ENCODE measurements at places on chromosomes 2 and 18.

- DNase-seq = no peak
Observed at GRCh38 chr2:185618625-185619024, 120.0 kb upstream of the FSIP2 start.

DNA sequence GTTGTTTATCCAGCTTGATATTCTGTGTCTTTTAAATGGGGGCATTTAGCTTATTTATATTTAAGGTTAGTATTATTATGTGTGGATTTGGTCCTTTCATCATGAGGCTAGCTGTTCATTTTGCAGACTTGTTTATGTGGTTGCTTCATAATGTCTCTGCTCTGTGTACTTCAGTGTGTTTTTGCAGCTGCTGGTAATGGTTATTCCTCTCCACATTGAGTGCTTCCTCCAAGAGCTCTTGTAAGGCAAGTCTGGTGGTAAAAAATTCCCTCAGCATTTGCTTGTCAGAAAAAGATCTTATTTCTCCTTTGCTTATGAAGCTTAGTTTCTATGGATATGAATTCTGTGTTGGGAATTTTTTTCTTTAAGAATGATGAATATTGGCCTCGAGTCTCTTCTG, 47.8 kb upstream of the NT5C1B start:
- no peak for DNase-seq

DNA sequence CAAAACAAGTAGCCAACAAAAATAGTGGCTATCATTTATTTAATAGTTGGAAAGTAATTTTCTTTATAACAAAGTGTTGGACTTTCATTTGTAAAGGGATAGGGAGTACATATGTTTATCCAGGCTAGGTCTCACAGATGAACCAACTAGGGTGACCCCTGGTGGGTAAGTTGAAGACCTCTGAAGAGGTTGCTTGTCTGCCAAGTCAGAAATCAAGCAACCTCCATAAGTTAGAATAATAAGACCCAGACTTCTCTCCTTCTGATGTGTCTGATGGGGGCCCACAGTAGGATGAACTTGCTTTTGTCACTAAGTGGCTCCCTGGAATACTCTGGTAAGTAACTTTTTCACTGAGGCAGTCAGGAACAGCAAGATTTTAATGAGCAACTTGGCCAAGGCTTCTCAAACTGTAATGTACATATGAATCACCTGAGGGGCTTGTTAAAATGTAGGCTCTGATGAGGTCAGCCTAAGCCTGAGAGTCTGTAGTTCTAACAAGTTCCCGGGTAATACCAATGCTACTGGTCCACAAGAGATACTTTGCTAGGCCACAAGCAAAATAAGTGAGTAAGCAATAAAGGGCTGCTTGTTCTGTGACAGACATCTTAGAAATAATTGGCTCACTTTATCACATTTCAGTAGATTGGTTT, 319.6 kb downstream of the PIK3C3 start:
- no peak for DNase-seq

DNA sequence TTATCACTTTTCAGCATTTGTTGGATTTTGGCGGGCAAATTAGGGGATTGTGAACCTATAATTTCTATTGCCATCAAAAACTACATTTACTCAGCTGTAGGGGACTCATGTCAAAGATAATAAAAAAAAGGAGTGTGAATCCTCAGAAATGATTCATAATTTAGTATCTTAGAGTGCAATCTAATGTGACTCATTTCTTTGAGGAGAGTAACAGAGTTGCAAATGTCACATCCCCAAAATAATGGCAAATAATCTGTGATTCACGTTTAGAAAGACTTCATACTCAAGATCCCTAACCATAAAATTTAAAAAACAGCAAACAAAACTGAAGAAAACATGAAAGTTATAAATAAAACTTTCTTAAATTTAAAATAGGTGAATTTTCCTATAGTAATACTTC, 373.0 kb downstream of the CDH2 start:
- no peak for DNase-seq

DNA sequence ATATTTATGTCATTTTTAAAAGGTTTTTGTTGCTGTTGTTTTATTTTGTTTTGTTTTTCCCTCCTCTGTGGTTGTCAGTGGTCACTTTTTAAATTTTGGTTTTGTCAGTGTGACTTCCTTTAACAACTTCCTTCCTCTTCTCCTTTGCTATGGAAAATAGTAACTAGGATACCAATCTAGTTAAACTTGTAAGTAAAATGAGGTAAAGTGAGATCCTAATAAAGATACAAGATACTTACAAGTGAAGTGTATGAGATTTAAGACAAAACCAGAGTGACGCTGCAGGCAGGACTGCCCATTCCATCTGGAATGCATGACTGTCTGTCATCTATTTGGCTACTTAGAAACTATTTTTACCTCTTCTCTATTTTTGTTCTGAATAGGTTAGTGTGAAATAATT, 30.6 kb upstream of the CREB1 start:
- no peak for DNase-seq

- DNase-seq = no peak
Observed at GRCh38 chr2:20439503-20439902, 7.4 kb upstream of the RHOB start.

- DNase-seq = no peak
Observed at GRCh38 chr2:70706026-70706795, 61.8 kb downstream of the ADD2 start.

- no peak for DNase-seq
Observed at GRCh38 chr2:199814101-199814816, 36.7 kb downstream of the FTCDNL1 start.

GRCh38 chr18:61820882-61821281, 71.9 kb downstream of the RNF152 start:
- no peak for DNase-seq

- no peak for DNase-seq
Observed at GRCh38 chr2:233355916-233356315, 1.6 kb downstream of the DGKD start.

DNA sequence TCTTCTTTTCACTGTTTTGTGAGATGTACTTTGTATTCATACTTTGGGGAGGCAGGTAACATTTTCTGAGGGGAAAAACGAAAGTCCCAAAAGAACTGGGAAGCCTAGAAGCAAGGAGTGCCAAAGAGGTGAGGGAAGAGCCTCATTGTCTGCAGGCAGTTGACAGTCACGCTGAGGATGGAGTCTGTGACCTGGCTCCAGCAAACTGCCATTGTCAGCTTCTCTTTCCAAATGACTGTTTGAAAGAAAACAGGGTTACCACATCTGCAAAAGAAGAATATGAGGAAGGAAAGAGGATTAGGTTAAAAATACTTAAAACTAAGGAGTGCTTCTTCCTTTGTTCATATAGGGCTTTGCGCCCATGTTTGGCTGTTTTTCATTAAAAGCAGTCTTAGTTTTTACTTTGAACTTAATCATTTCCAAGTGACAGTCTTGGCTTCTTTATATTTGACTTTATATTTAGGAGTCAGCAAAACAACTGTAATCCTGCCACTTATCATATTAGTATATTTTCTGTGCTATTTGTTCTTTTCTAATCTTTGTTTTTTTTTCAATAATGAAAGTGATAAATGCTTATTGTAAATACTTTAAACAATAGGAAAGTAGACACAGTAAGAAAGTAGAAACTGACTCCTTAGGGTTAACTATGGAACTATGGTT, 35.0 kb downstream of the CERS6 start:
- DNase-seq = no peak

GRCh38 chr2:88683160-88684021, 8.1 kb upstream of the RPIA start:
- DNase-seq = no peak

DNA sequence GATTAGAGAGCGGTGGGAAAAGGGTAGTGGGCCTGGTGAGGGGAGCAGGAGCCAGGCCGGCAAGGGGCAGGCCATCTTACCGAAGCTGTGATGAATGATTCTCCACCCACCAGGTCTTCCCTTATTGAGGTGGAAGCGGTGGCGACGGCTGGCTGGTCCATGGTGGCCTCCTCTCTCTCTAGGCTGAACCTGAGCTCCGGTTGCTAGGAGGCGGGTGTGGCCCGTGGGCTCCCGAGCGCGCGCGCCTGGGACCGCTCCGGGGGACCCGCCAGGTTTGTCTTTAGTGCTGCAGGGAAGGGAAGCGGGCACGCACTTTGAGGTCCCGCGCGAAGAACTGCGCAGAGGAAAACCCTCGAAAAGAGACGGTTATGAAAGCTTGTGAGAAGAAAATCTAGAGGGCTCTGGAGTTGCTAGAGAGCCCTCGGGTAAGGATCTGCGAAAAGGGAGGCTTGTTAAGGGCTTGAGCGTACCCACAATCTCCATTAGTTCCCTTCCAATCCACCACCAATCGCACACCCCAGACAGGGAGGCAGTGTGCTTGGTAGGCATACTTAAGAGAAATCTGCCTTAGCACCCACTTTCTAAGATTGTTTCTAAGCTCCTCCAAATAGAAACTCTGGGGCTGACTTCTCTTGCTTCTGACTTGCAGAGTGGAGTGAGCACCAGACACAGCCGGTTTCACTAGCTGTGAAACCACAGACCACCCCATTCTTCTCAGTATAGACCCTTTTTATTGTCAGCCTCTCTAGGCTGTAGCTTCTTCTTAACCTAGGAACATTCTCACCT, at the start of gene STPG4:
Gene STPG4, minus strand, starts transcription at position 218 of the 786 bp plus-strand sequence. Its CDS starts 57 bp downstream, at position 161.
- no peak for DNase-seq
